ENCODE measurements at places on chromosomes 2 and 18.

DNA sequence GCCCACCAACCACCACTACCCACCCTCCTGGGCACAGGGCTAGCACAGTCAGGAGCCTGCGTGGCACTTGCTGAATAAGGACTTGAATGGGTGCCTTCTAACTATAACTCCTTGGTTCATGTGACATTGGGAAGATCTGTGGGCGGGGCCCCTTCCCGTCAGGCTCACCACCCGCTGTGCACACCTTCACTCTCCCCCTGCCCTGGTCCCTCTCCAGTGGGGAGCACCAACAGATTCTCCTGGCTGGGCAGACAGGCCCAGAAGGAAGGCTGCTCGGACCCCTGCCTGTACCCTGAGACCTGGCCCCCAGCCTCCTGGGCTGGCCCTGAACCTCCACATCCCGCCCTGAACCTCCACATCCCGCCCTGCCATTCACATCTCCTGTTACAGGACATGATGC, 33.4 kb upstream of the POMC start:
- no peak for DNase-seq

DNA sequence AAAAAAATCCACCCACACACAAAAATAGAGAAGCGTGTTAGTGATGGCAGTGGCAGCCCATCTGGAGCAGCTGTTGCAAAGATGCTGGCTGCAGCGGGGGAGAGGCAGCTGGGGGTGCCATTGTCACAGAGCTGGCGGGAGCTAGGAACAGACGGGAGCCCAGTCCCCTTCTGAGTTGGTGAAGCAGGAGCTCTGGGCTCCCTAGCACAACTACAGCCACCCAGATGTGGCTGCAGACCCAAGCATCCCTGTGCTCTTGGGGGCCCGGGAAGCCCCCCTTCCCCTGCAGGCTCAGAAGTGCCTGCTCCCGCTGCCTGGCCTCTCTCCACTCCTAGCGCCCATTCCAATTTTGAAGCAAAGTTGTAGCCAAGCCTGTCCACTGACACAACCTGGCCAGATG, 366.6 kb upstream of the MC4R start:
- DNase-seq, result no peak

DNA sequence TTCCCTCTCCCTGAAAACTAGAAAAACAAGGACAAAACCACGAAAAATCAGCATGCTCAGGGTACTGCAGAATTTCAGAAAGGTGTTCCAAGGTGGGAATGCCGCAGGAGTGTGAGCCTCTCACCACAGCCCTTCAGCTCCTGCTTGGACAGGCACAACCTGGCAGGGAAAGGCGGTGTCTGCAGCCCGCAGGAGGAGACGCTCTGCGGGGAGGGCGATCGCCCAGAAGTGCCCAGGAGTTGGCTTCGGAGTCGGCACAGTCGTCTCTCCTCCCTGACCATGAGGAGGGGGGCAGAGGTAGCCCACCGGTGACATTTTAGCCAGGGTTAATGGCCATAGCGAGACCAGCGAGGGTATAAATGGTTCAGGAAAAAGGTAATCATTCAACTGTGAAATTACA, 57.2 kb downstream of the TMEM18 start:
- DNase-seq, result no peak

- no peak for DNase-seq
Measured at GRCh38 chr2:174730698-174731018, 33.6 kb downstream of the CHRNA1 start.

DNA sequence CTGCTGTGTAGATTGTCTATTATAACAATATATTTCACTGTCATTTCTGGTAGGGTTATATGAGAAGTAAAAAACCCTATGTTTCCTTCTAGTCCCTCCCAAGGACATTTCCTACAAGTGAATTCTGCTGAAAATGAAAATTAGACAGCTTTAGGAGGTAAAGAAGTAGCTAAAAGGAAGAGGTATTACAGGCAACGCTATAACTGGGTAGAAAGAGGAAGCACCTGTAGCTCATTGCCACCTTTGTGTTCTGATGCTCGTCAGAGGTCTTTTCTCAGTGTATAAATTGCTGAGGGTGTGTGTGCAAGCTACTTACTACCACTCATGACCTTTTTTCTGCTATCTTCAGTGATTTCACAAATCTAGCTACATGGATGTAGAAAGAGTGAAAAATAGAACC, 1.4 kb downstream of the DNAJC10 start:
- DNase-seq, result no peak

GRCh38 chr2:82839036-82839435, 1620.0 kb downstream of the SUCLG1 start:
- no peak for DNase-seq

GRCh38 chr2:236523249-236523648, 46.4 kb upstream of the ACKR3 start:
- no peak for DNase-seq

GRCh38 chr2:128632501-128632800, 313.8 kb upstream of the HS6ST1 start:
- DNase-seq, result no peak

GRCh38 chr2:47040651-47041050, 114.5 kb downstream of the STPG4 start:
- no peak for DNase-seq

Data from suppressor macrophage treated with lipopolysaccharide for 1 hour (primary cell).